ENCODE measurements at places on chromosomes 5 and 9.

GRCh38 chr5:159286420-159287035, 23.4 kb downstream of the UBLCP1 start:
- no peak for DNase-seq

DNA sequence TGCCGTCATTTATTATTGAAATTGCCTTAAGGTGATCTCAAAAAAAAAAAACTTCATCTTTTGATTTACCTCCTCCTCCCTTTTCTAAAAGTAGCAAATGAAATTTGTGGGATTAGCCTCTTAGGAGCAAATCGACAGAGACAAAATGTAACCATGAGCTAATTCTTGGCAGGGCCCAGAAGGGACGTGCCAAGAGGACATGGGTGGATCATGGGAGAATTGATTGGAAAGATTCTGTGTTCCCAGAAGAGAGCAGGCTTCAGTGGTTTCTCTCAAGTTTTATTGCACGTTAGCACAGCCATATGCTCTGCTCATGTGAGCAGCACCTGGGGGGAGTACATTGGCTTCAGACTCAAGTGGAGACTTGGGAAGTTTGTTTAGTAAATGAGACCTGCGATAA, 394.6 kb downstream of the ELAVL2 start:
- DNase-seq, result no peak

DNA sequence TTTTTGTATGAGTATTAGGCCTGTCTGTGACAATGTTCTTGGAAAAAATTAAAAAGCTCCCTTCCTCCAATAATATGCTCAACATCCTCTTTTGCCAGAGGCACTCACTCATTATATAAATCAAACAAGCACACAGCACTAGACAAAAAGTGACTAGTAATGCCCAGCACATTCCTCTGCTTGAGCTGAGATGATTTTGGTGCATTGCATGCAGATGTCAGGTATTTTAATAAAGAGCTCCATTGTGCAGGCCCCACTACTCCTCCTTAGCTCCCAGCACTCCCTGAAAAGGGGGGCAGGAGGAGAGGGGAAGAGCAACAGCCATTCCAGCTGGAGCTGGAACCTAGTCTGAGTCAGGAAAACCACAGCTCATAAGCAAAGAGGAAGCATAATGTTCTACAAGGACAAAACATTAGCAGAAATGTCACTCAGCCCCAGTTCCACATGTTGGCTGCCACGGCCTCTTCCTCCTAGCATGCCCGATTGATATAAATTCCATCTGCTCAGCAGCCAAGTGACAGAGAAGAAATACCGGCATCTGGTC, 348.5 kb downstream of the BNC2 start:
- no peak for DNase-seq

GRCh38 chr9:109317979-109318741, 2.7 kb downstream of the EPB41L4B start:
- no peak for DNase-seq

- DNase-seq, result no peak
These were observed 118.1 kb downstream of the ADAMTS2 start for GRCh38 chr5:179227229-179227579.

- DNase-seq, result no peak
These were observed 1162.6 kb upstream of the C9orf72 start for GRCh38 chr9:28735738-28736342.

DNA sequence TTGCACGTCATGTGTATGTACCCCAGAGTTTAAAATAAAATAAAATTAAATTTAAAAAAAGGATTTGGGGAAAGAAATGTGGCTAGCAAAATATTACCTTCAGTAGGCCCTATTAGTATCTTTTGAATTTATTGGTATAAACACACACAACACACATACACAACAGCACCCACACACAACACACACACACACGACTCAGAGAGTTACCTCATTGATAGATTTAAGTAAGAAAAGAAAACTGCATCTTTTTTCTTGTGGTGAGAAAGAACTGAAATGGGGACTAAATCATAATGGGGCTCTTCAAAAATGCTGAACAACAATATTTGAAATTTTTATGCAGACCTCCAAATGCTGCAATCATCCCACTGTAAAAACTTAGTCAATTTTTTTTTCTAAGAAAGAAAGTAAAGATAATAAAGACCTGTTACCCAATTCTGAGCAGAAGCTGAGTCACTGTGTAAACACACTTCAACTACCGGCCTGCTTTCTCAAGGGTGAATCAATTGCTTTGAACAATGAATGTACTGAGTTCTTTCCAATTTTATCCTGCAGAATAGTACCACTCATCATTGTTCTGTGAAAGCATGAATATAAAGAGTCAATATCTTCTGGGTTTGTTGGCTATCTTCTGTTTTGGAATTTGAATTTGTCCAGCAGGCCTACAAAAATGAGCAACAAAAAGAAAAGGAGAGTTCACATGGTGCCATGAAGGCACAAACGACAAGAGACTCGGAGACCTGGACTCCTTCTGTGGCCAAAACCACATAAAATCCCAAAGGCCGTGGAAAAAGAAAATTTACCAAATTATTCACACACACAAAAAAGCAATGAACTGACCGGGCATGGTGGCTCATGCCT, 57.9 kb upstream of the CCNG1 start:
- peak; percentile 8 for DNase-seq

- no peak for DNase-seq
These were observed 180.5 kb downstream of the CRB2 start for GRCh38 chr9:123536455-123536868.

GRCh38 chr5:112636751-112637150, 100.9 kb upstream of the APC start:
- no peak for DNase-seq

DNA sequence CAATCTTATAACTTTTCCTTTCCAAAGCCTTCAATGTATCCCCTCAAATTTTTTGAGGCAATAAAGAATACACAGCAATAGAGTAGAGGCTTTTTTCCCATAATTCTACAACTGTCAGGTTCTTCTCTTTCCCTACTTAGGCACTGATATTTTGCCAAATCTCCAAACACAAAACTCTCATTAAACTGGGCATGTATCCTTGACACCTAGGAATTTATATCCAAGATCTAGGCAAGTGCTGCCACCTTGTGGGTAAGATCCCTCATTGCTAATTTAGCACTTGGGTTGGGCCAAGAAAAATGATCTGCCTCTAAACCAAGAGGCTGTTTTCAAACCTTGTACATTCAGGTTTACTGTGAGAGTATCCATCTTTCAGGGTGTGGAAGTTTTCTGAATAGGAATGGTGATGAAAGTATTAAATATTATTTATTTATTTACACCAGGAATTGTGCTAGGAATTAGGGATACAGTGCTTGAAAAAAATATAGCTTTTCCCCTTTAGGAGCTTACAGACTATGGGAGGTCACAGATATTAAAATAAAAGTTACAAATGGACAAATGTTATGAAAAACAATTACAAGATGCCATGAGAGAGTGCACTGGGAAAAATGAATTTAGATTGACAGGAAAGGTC, 17.6 kb downstream of the TSTD2 start:
- peak; percentile 39 for DNase-seq

- DNase-seq, result no peak
These were observed 260.3 kb downstream of the NDUFS4 start for GRCh38 chr5:53820802-53821171.

GRCh38 chr9:23774266-23774665, 51.8 kb downstream of the ELAVL2 start:
- no peak for DNase-seq

GRCh38 chr5:59597690-59598546, 295.6 kb downstream of the PDE4D start:
- DNase-seq, result no peak

DNA sequence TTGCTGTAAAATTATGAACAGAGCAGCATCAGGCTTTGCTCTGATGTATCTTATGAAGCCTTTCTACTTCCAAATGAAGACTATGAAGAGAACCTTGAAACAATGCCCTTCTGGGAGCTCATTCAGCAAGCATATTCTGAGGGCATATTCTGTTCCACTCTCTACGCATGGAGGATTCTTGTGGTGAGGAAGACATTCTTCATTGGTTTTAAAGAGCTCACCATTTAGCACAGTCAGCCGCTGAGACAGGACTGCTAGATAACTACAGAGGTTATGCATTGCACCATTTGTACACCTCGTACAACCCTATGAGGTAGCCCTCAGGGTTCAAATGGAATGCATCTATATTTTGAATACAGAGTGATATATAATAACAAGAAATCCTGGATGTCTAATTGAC, 61.0 kb downstream of the INVS start:
- DNase-seq, result no peak

DNA sequence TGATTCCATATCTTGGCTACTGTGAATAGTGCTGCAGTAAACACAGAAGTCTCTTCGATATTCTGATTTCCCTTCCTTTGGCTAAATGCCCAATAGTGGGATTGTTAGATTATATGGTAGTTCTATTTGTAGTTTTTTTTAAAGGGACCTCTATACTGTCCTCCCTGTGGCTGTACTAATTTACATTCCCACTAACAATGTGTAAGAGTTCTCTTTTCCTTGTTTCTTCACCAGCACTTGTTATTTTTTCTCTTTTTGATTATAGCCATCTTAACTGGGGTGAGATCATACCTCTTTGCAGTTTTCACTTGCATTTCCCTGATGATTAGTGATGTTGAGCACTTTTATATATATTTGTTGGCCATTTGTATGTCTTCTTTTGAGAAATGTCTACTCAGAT, 102.0 kb downstream of the CARTPT start:
- DNase-seq, result no peak

GRCh38 chr5:67085616-67086015, 111.0 kb downstream of the CD180 start:
- peak; percentile 10 for DNase-seq
